Retina (tissue), 1 donor: ENCODE measurements at places on chromosomes 7 and 10.

GRCh38 chr7:86768394-86768793 is 124.7 kb downstream of the GRM3 start:
- no peak for DNase-seq

DNA sequence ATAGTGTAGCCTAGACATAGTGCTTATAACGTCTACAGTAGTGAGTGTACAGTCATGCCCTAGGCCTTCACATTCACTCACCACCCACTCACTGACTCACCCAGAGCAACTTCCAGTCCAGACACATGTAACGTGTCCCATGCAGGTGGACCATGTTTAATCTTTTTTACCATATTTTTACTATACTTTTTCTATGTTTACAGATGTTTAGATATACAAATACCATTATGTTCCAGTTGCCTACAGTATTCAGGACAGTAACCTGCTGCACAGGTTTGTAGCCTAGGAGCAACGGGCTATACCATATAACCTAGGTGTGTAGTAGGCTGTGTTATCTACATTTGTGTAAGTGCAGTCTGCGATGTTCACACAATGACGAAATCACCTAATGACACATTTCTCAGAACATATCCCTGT is 11.0 kb downstream of the MPP7 start:
- DNase-seq = no peak

DNA sequence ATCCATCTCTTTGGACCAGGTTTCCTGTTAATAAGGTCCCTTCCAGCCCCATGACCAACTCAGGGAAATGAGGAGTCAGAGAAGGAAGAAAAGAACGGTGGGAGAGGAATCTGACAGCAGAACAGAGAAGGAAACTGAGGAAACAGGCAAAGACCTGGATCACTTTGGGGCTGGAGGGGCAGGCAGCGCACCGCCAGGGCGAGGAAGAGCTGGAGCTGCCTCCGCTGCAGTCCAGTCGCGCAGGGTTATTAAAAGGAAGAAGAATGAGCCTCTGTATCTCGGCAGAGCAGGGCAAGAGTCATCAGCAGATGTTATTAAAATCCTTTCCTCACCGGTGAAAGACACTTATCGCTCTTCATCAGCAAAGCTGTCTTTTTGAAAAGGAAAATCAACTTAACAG is 37.7 kb upstream of the R3HCC1L start:
- no peak for DNase-seq

GRCh38 chr10:119517235-119518141 is 25.0 kb downstream of the RGS10 start:
- DNase-seq = no peak

DNA sequence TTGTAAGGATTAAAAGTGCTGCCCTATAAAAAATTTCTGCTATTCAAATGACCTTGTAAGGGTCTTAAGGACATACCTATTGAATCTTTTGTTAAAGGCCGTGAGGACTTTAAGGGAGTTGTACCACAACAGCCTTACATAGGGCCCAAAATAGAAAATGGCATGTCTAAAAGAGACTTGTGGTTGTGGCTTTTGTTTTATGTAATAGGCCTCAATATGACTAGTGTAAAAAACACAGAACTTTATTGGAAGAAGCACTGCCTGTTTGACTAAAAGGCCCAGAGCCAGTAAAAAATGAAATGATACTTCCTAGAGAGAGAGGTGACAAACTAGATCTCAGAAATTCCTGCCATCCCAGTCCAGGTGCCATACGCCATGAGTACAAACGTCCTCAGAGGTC is 286.6 kb downstream of the SEMA3D start:
- DNase-seq = no peak

- no peak for DNase-seq
Observed at GRCh38 chr7:38574086-38574485, 57.1 kb downstream of the AMPH start.

DNA sequence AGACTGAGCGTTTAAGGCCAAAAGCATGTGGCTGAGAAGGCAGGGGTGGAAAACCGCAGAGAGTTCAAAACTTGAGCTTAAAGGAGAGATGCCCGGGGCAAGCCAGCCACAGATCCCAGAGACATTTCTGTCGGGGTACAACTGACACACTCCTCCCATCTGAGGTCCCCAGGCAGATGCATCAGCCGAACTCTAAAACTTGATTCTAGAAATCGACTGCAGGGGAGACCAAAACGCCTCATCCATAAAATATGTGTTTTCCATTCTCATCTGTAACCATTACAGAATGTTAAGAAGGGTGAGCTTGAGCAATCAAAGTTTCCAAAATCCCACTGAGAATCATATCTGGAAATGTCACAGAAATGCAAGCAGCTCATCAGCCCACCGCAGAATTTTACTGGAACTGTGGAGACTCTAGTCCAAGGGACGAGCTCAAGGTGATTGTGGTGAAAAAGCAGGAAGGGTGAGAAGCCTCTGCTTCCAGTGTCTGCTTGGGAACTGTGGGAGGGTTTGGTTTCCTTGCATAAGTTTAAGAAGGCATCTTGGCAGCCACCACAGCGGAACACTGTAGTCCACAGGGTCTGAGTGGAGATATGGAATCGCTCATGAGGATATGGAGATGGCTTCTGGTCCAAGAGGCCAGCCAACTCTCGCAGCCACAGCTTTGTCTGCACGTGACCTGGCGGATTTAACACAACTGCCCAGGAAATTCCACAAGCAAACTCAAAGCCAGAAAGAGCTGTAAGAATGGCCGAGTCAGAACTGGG is 249.2 kb downstream of the SFMBT2 start:
- no peak for DNase-seq

DNA sequence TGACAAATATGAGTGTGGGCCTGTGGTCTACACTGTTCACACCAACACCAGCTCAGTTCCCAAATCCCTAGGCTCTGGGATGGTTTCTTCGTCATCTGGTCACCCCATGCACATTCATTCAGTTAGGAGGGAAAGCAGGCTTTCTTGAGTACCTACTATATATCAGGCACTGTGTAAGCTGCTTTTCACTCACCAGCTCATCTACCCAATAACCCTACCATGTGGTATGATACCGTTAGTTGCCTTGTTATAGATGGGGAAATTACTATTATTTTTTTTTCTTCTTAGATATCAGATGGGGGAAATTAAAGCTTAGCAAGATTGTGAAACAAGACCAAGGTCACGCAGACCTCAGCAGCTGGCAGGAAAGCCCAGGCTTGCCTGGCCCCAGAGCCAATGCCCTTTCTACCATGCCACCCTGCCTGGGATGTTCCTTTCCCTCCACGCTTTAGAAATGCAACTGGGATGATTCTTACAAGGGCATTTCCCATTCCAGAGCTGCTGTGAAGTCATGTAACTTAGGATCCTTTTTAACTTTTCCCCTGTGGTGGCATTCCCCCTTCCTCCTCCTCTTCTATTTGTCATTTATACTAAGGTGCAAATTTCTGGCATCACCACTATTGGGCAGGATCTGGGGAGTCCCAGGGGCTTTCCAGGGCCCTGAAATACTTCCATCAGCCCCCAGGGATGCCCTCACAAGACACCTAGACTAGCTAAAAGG is 93.1 kb upstream of the EFCAB10 start:
- DNase-seq = no peak
